ENCODE measurements at places on chromosomes 1 and 21.
A peak's percentile ranks its signal among the peaks of the same experiment; 100 is the strongest.

DNA sequence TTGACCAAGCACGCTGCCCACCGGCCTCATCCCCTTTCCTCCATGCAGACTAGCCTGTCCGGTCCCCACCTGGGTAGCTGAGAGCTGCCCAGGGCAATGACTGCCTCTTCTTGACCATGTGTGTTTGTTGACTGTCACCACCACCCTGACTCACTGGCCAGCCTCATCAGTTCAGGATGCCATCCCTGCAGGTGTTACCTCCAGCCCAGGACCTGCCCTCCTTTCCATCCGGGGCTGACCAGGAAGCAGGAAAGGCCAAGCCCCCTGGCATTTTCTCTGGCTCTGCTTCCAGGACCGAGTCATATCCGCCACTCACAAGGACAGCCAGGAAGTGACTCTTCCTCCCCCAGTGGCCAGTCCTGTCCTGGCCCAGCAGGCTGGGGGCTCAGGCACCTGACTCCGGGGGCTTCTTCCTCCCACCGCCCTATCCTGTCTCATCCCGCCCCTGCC, 17.1 kb downstream of the EPHA2 start:
- DNase-seq = peak; percentile 52

GRCh38 chr1:225607355-225607754, 45.6 kb downstream of the ENAH start:
- no peak for DNase-seq

DNA sequence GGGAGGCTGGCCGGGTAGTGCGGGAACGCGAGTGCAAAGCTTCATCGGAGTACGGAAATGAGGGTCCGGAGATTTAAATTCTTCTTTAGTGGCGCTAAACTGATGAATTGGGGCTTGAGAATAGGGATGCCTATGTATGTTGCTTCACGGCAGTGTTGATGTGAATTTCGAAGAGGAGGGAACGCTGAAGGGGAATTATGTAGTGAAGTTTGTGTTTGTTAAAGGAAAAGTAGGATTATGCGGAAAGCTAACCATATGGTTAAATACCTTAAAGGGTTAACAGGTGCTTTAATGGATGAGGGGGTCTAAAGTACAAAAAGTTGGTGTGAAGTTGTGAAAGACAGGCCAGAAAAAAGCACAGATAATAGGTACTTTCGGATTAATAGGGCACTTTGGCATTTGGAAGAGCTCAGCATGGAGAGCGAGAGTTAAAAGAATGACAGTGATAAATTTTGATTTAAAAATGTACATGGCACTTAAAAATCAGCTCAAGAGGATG, 1.4 kb downstream of the HS2ST1 start:
- DNase-seq = no peak

GRCh38 chr1:20124456-20125057, 5.2 kb upstream of the PLA2G2D start:
- peak; percentile 88 for DNase-seq

- no peak for DNase-seq
These were observed 316.8 kb upstream of the CAMK1G start for GRCh38 chr1:209266590-209267205.

- DNase-seq = no peak
These were observed 31.8 kb upstream of the ADAMTS1 start for GRCh38 chr21:26877018-26877417.

DNA sequence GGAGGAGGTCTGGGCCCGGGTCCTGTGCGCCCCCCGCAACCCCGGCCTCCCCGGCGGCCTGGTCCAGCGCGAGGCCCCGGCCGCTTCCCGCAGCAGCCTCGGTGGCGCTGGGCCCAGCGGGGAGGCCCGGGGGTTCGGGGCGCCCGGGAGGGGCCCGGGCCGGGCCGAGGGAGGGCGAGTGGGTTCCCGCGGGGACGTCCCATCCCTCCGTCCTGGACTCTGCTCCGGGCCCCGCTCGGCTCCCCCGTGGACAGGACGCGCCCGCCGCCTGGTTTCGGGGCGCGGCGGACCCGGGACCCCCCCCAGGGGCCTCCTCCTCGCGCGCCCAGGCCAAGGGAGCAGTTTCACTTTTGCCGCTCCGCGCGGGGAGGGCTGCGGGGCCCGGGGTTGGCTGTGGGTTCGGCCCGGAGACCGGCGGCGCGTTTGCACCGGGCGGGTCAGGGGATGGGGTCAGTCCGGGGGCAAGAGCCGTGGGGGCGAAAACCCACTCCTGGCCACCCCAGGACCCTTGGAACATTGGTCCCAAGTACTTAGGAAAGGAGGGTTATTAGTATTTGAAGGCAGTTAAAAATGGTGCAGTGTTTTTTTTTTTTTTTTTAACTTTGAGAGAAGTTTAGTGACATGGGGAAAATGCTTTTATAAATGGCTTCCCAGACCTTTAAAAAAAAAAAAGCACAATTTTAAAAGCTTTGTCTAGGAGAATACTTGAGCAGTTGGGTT, 677 bp downstream of the AGPAT3 start:
- peak; percentile 29 for DNase-seq

GRCh38 chr1:9821710-9822109, 2.1 kb downstream of the CLSTN1 start:
- DNase-seq = no peak
